ENCODE measurements at places on chromosomes 3 and 15. TPM values are rescaled to one million over a fixed set of nuclear protein-coding genes. Genes with fewer than 3 reads are reported as not detected.
A peak's percentile ranks its signal among the peaks of the same experiment; 100 is the strongest.

Gene PP2D1
- not detected for total RNA-seq

Gene SMCO1
- not detected for total RNA-seq

Gene EFHB
- total RNA-seq, result 1.8 TPM

Gene LIPC
- 0.93 TPM for total RNA-seq

DNA sequence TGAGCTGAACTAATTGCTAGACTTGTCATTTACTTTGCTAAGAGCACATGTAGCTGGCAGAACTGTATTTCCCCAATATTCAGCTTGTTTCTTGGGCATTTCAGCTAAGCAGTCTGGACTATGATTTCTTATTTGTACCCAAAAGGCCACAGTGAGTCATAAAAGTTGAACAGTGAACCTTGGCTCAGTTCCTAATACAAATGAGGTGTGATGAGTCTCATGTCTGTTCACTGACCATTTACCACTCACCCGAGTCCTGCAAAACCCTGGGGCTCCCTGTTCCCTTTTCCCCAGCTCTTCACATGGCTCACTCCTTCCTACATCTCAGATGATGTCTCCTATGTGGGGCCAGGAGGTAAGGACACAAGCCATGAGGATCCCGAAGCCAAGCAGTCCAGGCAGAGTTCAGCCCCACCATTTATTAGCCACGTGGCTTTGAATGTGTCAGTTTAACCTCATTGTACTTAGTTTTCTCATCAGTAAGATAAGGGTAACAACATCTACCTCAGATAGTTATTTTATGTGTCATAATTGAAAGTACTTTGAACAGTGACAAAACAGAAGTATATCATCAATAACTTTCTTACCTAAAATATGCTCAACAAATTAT is 239.3 kb downstream of the IL5RA start:
- DNase-seq, result no peak

DNA sequence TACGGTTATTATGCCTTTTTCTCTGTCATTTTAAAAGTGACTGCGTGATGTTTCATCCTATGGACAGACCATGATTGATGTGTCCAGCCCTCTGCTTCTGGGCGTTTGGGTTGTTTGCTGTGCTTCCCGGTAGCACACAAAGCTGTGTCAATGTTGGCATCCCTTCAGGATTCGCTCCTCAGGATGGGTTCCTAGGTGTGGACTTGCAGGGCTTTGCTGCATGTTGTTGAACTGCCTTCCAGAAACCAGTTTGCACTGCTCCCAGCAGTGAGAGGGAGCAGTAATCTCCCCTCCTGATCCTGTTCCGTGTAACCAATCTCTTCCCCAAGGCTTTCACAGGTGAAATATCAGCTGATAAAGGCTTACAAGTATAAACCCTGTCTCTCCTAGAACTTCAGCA is 787 bp downstream of the TRPM1 start:
- no peak for DNase-seq

DNA sequence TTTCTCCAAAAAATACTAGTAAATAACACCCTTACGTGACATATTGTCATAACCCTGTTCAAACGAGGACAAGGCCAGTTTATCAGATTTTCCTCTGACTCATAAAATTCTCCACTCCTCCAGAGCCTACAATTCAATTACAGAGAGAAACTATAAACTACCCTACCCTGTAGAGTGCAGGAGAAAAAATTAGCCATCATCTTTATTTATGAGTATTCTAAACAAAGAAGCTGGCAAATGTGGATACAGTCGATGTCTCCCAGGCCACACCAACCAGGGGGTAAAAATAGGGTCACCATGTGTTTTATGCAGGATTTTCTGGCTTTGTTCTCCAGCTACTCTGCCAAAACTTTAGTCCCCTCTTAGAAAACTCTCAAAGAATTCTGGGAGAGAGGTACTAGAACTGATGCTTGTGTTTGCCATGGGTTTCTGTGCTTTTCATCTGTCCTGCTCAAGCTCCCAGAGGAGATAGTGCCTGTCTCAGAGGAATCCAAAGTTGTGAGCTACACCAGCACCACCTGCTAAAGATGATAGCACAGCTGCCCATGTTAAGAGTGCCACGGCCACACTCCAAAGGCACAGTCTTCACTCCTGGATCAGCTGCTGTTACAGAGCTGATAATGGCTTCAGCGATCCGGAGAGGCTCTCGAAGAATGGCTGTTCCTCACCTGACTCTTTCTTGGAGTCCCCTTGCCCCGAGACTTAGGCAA is 150.2 kb downstream of the IMPG2 start:
- DNase-seq, result no peak

- DNase-seq, result no peak
These were observed 385.7 kb downstream of the LSAMP start for GRCh38 chr3:116059421-116060096.

- DNase-seq, result peak; percentile 63
These were observed at the start of gene PROS1 for GRCh38 chr3:93973131-93974126. Gene PROS1 (minus strand): TSS chr3:93973896. CDS start chr3:93973749, 147 bp downstream.

DNA sequence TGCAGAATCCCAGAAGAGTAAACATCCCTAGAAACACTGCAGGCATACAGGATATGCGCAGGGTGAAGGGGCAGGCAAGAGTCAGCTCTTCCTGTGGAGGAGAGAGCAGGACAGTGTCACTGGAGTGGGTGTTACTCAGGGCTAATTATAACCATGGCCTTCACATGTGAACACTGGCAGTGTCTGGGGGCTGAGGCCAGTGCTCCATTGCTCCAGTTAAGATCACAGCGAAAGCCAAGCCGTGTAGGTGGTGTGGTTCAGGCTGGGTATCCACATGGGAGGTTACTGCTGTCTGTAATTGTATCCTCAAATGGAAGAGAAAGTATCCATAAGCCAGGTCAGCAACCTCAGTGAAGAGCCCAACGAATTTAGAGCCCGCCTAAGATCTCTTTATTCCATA is 84.6 kb downstream of the MESD start:
- DNase-seq, result no peak

DNA sequence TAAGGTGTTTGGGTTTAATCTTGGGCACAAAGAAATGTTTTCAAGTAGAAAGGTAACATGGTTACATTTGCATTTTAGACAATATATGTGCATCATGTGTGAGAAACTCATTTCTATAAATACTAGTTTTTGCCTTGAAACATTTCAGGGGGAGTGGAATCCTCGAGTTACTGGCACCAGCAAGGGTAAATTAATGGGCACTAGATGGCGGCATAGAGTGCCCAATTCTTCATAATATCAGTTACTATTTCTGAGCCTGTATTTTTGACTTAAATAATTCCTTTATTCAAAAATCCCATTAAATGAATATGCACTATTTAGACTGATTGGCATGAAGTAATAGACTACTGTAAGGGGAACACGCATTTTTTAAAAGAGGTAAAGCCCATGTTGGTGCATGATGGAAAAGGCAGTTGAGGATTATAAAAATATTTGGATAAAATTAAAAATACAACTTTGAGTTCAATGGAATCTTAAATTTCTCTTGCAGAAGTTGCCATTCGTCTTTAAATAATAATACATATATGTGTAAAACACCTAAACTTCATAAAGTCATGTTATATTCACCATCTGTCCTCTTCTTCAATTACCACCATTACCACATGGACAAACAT is 106.3 kb downstream of the ZBTB20 start:
- DNase-seq, result peak; percentile 27

- peak; percentile 27 for DNase-seq
These were observed 507 bp downstream of the SLC12A6 start for GRCh38 chr15:34336991-34337556.

DNA sequence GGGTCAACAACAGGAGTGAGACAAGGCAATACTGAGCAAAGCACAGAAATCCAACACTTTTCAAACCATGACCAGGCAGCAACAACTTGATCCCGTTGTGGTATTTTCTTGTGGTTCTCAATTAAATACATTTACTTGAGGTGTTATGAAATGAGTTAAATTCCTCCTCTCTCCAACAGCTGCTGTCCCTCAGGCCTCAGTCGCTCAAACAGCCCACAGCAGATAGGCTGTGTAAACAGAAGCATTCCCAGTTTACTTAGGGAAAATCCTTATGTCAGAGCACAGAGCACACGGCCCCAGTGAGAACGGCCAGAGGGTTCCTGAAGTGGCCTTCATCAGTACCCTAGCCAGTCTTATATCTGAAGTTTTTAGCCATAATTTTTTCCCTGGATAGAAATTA is 359.9 kb downstream of the AGBL1 start:
- no peak for DNase-seq

DNA sequence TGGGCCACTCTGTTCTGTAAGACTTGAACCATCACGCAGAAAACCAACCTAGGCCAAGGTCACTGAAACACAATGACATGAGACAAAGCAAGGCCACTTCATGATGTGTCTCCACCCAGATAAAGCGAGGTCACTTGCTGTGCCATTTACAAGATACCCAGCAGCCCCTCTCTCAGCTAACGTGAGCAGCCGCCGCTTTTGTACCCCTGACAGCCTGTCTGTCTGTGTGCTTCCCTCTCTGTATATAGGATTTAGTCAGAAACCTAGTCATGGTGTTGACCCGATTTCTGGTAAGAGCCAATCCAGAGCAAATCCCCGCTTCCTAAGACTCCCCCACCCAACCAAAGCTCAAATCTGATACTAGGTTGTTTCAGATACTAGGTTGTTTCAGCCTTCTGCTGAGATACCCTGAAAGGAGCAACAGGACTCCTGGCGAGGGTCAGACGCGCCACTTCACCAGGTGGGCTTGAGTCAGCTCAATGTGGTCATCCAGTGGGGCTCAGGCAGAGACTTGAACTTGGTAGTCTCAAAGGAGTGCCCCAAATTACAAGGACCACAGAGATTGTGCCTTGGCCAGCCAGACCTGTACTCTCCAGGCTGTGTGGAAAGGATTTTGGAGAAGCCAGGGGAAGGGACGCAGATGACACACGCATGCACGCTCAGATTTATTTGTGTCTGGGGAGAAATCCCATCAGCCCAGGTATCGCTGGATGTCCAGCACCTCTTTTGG is 3.1 kb upstream of the ZXDC start:
- DNase-seq, result no peak

DNA sequence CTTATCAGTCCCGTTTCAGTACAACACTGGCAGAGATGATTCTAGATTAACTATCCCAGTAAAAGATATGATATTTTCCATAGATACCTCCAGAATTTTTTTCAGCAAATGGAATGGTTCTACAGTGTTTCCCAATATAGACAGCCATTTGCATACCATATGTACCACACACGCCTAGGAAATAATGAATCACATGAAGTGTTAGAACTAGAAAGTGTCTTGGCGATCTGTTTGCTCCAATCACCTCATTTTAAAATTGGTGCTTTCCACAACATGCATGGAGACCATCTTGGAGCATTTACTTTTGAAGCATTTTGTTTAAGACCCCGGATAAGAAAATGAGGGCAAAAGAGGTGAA is 2.0 kb downstream of the C2CD4A start:
- no peak for DNase-seq

- no peak for DNase-seq
These were observed 22.4 kb downstream of the NANOGP8 start for GRCh38 chr15:35062738-35063099.
